ENCODE measurements at places on chromosomes 12 and 14. TPM values are rescaled to one million over a fixed set of nuclear protein-coding genes. Genes with fewer than 3 reads are reported as not detected.

The ATP2B1 gene
- 177 TPM for total RNA-seq

The ACOT4 gene
- total RNA-seq, result not detected

The ARHGDIB gene
- total RNA-seq, result not detected

The CD163L1 gene
- 0.22 TPM for total RNA-seq

The SLC17A8 gene
- total RNA-seq, result not detected

The PRIMA1 gene
- total RNA-seq, result 2.5 TPM

The LPAR5 gene
- 0.04 TPM for total RNA-seq

The CHD8 gene
- 81.1 TPM for total RNA-seq

The KCNH3 gene
- total RNA-seq, result not detected

The UTP20 gene
- total RNA-seq, result 19.3 TPM

The SLC2A13 gene
- total RNA-seq, result 11.1 TPM

The RPL10L gene
- total RNA-seq, result not detected

The FAIM2 gene
- 1.2 TPM for total RNA-seq

The MEG3 gene
- 7.3 TPM for total RNA-seq

The CEP290 gene
- 32.1 TPM for total RNA-seq

The LGALS3 gene
- not detected for total RNA-seq

The OAS1 gene
- not detected for total RNA-seq

The SPIC gene
- total RNA-seq, result not detected

The TOMM20L gene
- not detected for total RNA-seq

The PRR4 gene
- total RNA-seq, result 0.69 TPM

The RDH12 gene
- total RNA-seq, result 1.3 TPM

The L2HGDH gene
- 13.6 TPM for total RNA-seq

The TULP3 gene
- total RNA-seq, result 33.5 TPM

The ADGRD1 gene
- 0.40 TPM for total RNA-seq

All from neural progenitor cell (in vitro differentiated cells).